PC-9 (cell line): ENCODE measurements at places on chromosomes 12 and 14.
A peak's percentile ranks its signal among the peaks of the same experiment; 100 is the strongest.

DNA sequence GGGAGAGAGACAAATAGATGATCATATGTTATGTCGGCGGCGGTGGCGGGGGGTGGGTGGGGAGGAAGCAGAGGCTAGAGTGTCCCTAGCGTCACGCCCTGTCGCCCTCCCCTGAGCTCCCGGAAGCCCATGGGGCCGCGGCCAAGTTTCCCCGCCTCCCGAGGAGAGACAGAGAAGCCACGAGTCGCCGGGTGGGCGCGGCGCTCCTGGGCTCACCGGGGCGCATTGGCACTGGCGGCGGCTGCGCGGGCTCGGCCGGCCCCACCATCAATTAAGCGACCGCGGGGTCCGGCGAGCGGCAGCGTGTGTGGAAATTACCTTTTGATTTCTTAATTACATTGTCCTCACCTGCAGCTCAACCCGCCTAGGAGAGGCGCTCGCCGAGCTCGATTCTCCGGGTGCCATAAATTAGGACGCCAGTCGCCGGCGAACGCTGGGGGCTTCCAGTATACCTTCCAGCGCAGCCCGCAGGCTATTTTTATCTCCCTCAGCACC lies 119.9 kb upstream of the LHX5 start:
- H3K4me1 ChIP-seq = peaks cover 12% of the 10 kb centered on the region
- no peak for DNase-seq
- no peak overlapping the region for H3K27ac ChIP-seq
- peaks cover 9% of the 10 kb centered on the region; the same call in 1 of the 2 replicates for H3K27me3 ChIP-seq
- no peak overlapping the region for H3K4me3 ChIP-seq

GRCh38 chr14:94375552-94376107 lies 12.8 kb downstream of the SERPINA1 start:
- peaks cover 32% of the 10 kb centered on the region for H3K27me3 ChIP-seq
- H3K27ac ChIP-seq = no peak overlapping the region
- no peaks in the 10 kb centered on the region for H3K4me1 ChIP-seq
- H3K4me3 ChIP-seq = no peak overlapping the region
- no peaks in the 10 kb centered on the region for H3K36me3 ChIP-seq

DNA sequence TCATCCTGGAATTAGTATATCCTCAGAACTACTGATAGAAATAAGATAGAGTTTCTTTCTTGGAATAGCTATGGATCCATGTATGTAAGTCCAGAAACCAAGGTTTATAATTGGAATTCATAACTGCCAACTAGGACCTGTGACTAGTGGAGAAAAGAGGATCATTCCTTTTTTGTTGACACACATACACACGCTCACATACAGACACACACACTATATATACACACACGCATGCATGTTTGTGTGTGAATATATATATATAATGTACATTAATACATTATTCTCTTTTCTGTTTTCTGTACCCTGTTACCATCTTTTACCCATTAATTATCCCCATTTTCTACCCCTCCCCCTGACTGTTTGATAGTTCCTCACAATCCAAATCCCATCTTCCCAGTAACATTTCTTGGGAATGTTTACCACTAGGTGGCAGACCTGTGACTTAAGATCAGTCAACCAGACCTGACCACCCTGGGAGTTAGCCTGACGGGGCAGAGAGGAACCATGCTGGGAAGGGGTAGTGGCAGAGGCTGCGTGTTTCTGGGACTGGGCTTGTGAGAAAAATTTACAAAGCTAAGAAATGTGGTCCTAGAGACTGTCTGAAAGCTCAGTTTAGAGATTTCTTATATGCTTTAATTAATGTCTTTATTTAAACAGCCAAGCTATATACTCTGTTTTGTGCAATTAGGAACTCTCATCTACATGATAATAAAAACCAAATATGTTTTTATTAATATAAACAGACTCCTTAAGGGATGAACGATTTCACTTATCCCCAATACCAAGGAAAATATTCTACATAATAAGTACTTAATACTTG lies 308.0 kb downstream of the PPFIA2 start:
- H3K4me3 ChIP-seq = no peak overlapping the region
- DNase-seq = peak; percentile 11
- no peaks in the 10 kb centered on the region for H3K4me1 ChIP-seq
- no peaks in the 10 kb centered on the region for H3K36me3 ChIP-seq
- H3K27ac ChIP-seq = no peak overlapping the region
- H3K27me3 ChIP-seq = no peaks in the 10 kb centered on the region

GRCh38 chr12:98156697-98157096 lies 358.7 kb upstream of the TMPO start:
- H3K4me1 ChIP-seq = no peaks in the 10 kb centered on the region
- H3K27ac ChIP-seq = no peak overlapping the region
- H3K4me3 ChIP-seq = no peak overlapping the region

DNA sequence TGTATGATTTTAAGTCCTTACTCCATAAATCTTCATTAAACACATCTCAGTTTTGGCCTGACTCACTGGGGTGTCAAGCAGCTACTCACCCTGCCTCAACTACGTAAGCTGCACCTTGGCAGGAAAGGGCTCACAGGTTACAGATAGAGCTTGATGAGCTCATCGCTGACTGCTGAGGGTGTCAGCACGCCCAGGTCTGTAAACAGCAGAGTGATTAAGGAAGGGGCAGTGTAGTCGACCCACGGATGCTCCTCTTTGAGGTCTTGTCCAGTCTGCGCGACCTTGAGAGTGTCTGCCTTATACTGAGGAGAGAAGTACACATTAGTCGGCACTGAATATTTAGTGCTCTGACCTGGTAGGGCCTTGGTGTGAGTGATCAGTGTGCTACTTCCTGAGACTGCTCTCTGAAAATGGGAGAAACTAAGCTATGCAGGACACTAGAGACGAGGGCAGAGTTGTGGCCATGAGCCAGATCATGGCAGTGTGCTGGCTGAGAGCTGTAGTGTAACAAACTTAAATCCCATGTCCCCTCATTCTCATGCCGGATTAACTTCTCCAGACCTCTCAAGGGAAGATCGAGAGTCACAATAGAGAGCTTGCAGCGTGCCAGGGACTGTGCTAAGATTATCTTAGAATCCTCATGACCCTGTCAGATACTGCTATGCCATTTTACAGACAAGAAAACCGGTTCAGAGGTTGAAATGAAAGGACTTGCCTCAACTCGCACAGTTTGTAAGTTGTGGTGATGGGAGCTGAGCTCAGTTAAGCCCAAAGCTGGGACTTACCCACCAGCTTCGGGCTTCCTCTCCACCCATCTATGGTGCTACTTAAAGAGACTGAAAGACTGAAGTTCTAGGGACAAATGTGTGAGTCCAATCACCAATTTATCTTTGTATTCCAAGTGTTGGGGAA lies 11.6 kb downstream of the EIF2B1 start:
- H3K27me3 ChIP-seq = no peaks in the 10 kb centered on the region
- no peak for DNase-seq

DNA sequence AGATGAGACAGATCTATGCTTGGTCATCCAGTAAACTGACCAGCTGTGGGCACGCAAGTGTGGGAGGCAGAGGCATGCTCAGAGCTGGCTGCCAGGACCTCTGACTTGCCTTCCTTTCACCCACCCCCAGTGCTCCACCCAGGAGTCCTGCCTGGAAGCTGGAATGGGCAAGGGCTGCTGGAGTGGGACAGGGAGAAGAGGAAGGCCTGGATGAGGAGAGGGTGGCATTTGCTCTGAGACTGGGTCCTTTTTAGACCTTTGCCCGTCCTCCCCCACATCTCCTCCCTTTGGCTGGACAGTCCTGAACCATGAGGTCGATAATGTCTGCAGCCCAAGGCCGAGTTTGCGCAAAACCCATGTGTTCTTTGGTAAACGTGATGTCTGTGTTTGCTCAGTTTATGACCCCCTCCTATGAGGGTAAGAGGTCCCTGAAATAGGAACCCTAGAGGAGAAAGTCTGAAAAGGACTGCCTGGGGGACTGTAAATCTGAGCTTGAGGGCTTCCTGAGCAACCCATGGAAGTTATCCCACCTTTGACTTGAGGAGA lies 3.8 kb upstream of the INHBE start:
- H3K27me3 ChIP-seq = no peaks in the 10 kb centered on the region
- no peak for DNase-seq
- H3K4me3 ChIP-seq = no peak overlapping the region
- H3K4me1 ChIP-seq = peaks cover 20% of the 10 kb centered on the region

- H3K27me3 ChIP-seq = no peaks in the 10 kb centered on the region
- H3K4me1 ChIP-seq = no peaks in the 10 kb centered on the region
- DNase-seq = no peak
- H3K36me3 ChIP-seq = no peaks in the 10 kb centered on the region
- H3K27ac ChIP-seq = no peak overlapping the region
- no peak overlapping the region for H3K4me3 ChIP-seq
Observed at GRCh38 chr12:46403719-46404070, 31.1 kb upstream of the SLC38A2 start.

GRCh38 chr12:79844693-79845092 lies 90.2 kb downstream of the PPP1R12A start:
- H3K36me3 ChIP-seq = peaks cover 18% of the 10 kb centered on the region
- peaks cover 16% of the 10 kb centered on the region for H3K4me1 ChIP-seq
- no peak overlapping the region for H3K4me3 ChIP-seq
- DNase-seq = peak; percentile 10

- no peak overlapping the region for H3K27ac ChIP-seq
- peak; percentile 32 for DNase-seq
- no peak overlapping the region for H3K4me3 ChIP-seq
- no peaks in the 10 kb centered on the region for H3K36me3 ChIP-seq
Observed at GRCh38 chr12:68565391-68565903, 45.3 kb upstream of the RAP1B start.

- H3K4me1 ChIP-seq = peaks cover 26% of the 10 kb centered on the region
- peak; percentile 50 for DNase-seq
- H3K36me3 ChIP-seq = peaks cover 19% of the 10 kb centered on the region
- H3K27ac ChIP-seq = peak overlapping the region; percentile 0; the same call in 1 of the 2 replicates
- no peaks in the 10 kb centered on the region for H3K27me3 ChIP-seq
- H3K4me3 ChIP-seq = no peak overlapping the region
Observed at GRCh38 chr12:50088577-50089335, 3.6 kb downstream of the SMARCD1 start.

- H3K27me3 ChIP-seq = no peaks in the 10 kb centered on the region
- no peaks in the 10 kb centered on the region for H3K36me3 ChIP-seq
- no peaks in the 10 kb centered on the region for H3K4me1 ChIP-seq
- H3K27ac ChIP-seq = no peak overlapping the region
Observed at GRCh38 chr12:22893878-22894277, 268.9 kb downstream of the ETNK1 start.

DNA sequence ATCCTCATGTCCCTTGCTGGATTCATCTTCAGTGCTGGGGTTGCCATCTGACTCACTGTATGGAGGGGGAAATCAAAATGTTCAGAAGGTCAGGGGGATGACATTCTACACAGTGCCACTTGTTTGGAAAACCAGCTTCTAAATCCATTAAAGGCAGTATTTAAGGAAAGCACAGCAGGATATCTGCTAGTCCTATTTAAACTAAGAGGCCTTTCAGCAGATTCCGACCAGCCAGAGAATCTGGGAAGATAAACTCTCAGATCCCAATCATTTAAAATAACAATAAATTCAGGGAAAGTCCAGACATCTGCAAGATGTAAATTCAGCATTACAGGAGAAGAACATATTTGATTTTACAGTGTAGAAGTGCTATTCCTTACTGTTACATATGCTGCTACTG lies 3.8 kb downstream of the SIX4 start:
- DNase-seq = no peak
- H3K27ac ChIP-seq = no peak overlapping the region

DNA sequence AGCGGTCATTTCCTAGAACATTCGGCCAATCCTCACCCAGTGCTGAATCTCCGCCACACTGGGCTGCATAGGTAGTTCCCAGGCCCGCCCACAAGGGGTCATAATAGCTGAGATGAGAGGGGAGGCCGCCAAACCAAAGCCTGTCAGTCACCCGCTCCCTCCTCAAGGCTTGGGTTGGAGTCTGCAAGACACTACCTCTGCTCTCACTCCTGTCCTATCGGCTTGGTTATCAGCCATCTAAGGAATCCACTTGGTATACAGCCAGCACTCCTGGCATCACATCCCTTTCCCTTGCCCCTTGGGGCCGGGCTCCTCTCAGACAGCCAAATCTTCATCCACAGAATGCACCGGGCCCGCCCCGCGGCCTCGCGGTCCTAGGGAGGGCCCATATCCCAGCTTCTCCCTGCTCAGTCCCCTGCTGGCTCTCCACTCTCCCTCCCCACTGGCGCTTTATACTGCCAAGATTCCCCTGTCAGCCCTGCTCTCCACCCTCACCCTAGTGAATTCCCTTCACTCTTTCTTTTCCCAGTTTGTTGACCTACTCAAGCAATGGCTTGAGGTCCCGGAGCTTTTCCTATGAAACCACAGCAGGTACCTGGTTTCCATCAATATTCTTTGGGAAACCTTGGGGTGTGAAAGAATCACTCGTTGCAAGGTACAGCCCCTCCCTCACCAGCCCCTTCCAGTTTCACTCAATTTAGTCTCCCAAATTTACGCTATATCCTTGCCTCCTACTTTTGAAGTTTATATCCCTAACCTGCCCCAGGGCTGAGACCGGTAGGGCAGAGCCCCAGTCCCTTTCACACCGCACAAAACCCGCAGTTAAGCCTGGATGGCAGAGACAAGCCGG lies 1.4 kb downstream of the IFFO1 start:
- H3K27ac ChIP-seq = no peak overlapping the region
- no peak overlapping the region for H3K4me3 ChIP-seq

- H3K27me3 ChIP-seq = no peaks in the 10 kb centered on the region
- H3K27ac ChIP-seq = no peak overlapping the region
- no peak overlapping the region for H3K4me3 ChIP-seq
- no peaks in the 10 kb centered on the region for H3K36me3 ChIP-seq
- H3K4me1 ChIP-seq = no peaks in the 10 kb centered on the region
Observed at GRCh38 chr12:48165089-48165981, 8.0 kb upstream of the ASB8 start.

DNA sequence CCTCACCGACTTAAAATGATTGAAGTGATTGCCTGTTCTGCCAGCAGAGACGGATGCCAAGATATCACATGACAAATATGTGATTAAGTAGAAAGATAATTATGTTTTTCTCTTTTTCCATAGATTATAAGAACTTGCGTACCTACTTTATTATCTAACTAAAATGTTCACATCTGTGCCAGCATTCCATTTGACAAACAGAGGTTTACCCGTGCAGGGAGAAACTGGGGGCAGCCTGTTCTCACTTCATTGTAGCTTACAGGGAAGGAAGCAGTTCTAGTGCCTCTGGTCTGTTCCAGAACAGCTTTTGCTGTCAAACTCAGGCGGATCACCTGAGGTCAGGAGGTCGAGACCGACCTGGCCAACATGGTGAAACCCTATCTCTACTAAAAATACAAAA lies 29.6 kb downstream of the CCDC62 start:
- no peak overlapping the region for H3K4me3 ChIP-seq
- H3K36me3 ChIP-seq = no peaks in the 10 kb centered on the region
- DNase-seq = no peak
- 0 out of 2 replicates have a peak, but pooled peaks cover 2% of the 10 kb centered on the region for H3K4me1 ChIP-seq
- H3K27ac ChIP-seq = no peak overlapping the region

DNA sequence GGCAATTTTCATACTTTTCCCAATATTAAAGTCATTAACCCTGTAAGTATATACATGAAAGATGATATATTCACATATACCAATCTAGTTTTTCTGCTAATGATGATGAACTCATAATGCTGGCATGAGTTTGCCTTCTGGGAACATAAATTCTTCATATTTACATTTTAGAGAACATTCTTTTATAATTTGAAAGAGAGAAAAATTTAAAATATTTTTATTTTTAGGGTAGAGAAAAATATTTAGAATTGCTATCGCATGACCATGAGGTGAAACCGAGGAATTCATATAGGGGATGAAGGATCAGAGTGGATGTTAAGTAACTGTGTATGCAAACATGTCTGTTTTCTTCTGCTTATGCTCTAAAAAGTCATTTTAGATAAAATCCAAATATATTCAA lies 825.3 kb upstream of the FLRT2 start:
- no peaks in the 10 kb centered on the region for H3K4me1 ChIP-seq
- no peak overlapping the region for H3K27ac ChIP-seq
- no peaks in the 10 kb centered on the region for H3K36me3 ChIP-seq
- no peaks in the 10 kb centered on the region for H3K27me3 ChIP-seq
- DNase-seq = no peak
